ENCODE measurements at places on chromosomes 11 and 22. TPM values are rescaled to one million over a fixed set of nuclear protein-coding genes. Genes with fewer than 3 reads are reported as not detected.
A peak's percentile ranks its signal among the peaks of the same experiment; 100 is the strongest.

Gene OR51E2
- total RNA-seq: not detected

Gene MS4A2
- total RNA-seq: not detected

Gene GAS2
- total RNA-seq: 2.1 TPM

Gene SLC6A5
- total RNA-seq: not detected

Gene PICK1
- total RNA-seq: 8.7 TPM

Gene MMP27
- total RNA-seq: not detected

Gene GRAP2
- not detected for total RNA-seq

Gene GDPD4
- total RNA-seq: not detected

Gene GGT5
- total RNA-seq: 20.5 TPM

Gene FOLH1
- total RNA-seq: not detected

Gene MIOX
- total RNA-seq: not detected

DNA sequence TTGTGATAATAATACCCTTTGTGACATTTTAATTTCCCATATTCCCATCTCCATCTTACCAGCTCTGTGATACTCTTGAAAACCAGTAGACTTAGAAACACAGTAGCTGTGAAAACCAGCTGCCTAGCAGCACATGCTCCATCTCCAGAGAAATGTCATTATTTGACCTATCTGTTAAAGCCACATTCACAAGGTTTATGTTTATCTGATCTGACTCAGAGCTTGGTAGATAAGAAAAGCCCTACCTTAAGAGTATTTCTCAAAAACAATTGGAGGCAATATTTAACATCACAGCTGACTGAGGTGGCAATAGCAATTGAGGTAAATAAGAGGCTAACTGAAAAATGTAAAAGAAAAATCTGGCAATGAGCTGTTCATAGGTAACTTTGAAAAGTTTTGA lies 8.1 kb upstream of the ANO3 start:
- DNase-seq: no peak

DNA sequence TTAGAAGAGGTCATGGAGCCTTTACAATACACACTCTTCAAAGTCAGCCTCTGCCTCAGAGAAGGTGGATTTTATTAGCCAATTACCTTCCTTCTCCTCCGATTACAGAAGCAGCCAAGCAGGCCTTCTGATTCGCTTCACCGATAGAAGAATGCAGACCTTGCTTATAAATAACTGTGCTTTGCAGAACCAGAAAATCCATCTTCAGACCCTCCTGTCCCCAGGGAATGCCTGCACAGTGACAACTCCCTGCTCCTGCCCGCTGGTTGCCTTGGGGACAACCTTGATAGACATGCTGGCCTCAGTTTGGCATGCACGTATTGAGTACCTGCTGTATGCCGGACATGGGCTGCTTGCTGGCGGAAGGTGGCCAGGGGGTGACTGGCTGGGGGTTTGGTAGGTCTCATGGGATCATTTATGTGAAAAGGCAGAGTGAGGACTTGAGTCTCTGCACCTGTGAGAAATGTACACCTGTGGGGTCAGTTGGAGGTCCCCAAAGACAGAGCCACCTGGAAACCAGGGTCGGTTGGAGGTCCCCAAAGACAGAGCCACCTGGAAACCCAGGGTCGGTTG lies 1238.7 kb downstream of the BRD1 start:
- no peak for DNase-seq

DNA sequence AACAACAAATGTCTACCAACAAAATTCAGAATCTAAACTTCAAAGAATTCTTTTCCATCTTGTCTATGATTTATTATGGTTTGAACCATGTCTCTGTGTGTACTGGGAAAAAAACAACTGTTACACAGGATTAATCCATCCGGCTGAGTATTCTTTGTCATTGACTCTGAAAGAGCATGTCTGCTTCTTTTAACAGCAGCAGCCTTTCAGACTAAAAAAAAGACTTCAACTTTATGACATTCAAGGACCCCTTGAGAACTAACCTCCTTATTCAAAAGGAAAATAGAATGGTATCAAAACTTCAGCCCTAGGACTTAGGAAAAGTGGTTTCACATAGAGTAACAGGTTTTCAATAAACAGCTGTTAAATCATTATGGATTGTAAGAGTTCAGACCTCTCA lies 79.9 kb downstream of the MRTFA start:
- no peak for DNase-seq

DNA sequence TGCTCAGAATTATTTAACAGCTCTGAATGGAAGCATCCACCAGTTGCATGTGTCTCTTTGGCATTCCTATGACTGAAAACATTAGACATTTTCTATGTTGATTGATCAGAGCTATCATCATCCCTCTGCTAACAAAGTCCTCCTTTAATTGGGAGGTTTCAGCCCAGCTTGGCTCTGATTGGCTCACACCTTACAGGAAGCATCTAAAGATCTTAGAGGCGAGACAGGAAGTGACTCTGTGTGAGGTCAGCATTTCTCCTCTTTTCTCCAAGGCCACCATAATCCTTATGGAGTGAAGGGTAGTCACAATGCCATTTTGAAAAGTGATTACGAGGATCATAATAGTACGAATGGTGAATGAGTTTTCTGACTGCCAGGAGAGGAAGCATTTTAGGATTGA lies 260.8 kb downstream of the MIAT start:
- no peak for DNase-seq

DNA sequence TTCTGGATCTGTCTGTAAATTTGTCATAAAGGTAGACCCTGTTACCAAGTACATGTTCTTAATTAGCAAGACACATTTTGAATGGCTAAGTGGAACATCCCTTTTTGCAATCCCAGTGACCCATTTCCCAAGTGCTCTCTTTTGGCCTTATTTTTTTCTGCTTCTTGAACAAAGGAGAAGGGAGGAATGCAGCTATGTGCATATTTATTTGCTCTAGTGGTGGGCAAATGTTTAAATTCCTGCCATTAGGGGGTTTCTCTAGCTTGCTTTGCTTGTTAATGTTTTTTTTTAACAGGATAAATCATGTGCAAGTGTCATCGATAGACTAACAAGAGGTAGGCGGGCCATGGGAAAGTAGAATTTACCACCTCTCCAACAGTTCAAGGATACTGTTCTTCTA lies 135.7 kb downstream of the COMMD9 start:
- DNase-seq: no peak

GRCh38 chr11:94964934-94965333 lies 8.4 kb downstream of the CWC15 start:
- DNase-seq: no peak

DNA sequence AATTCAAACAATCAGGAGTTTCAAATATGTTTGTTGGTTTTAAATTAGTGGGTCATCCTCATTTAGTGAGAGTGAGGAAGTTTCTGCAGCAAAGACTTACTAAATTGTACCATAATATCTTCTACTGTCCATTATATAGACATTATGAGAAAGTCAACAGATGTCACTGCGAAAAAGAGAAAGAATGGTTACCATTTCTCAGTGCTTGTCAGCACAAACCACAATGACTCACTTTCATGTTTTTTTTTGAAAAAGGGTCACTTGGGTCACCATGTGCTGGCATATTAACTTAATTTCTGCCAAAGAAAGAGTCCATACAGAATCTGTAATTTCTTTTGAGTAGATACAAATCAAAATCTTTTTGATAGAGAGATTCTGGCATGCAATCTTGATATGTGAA lies 924.6 kb upstream of the FAT3 start:
- DNase-seq: peak; percentile 56

DNA sequence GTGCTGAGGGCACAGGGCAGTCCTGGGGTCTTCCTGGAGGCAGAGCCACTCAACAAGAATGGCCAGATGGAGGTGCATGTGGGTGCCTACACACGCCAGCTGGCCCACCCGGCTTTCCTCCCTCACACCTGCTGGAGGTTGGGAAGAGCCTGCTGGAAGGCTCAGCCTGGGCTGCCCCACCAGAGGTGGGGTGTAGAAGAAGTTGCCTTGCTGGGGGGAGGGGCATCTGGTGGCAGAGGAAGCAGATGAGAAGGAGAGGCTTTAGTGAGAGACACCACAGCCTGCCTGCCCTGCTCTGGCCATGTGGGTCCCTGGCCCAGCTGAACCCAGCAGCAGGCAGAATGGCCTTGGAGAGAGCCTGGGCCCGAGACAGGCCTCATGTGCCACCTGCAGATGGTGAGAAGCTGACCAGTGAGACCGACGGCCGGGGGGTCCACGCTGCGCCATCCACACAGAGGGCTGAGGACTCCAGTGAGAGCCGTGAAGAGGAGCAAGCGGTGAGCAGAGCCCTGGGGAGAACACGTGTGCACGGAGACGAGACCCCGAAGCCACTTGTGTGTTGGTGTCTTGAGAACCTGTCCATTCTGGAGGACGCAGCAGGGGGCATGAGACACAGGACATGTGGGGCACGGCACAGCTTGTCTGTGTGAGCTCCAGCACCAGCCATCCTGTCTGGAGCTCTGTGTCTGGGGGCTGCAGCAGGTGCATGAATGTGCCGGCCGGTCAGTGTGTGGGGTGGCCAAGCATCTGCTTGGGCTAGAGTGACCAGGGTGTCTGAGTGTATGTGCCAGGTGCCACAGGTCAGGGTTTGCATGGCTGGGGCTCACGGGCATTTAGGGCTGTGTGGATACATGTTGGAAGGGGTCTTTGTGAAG lies 2.7 kb downstream of the B4GALNT4 start:
- no peak for DNase-seq

DNA sequence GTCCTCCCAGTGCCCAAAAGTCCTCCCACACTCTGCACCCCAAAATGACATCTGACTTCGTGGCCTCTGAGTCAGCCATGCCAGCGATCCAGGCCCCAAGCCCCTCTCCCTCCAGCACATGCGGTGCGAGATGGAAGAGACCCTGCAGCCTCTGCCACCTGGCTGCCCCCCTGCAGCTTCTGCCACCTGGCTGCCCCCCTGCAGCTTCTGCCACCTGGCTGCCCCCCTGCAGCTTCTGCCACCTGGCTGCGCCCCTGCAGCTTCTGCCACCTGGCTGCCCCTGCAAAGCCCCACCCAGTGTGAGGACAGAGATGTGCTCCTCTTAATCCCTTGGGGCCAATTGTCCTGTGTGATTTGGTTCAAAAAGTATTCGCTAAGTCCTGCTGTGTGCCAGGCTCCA lies 68.0 kb downstream of the WNT7B start:
- DNase-seq: no peak

DNA sequence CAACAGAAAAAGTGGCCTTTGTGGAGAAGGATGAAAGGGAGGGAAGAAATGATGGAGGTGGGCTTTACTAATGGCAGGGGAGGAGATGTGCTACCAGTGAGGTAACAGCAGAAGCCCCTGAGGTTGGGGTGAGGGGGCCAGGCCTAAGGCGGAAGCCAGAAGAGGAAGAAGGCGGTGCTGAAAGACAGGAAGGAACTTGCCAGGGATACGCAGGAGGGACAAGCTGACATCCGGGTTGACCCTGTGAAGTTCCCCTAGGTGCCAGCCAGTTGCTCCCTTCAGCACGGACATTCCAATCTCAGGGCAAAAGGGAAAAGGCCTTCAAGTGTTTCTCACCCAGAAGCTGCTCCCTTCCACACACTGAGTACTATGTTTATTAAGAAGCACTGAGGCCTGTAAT lies 2.3 kb upstream of the TIRAP start:
- DNase-seq: no peak

- DNase-seq: peak; percentile 62
These were observed 70.7 kb upstream of the THY1 start for GRCh38 chr11:119493712-119494111.

DNA sequence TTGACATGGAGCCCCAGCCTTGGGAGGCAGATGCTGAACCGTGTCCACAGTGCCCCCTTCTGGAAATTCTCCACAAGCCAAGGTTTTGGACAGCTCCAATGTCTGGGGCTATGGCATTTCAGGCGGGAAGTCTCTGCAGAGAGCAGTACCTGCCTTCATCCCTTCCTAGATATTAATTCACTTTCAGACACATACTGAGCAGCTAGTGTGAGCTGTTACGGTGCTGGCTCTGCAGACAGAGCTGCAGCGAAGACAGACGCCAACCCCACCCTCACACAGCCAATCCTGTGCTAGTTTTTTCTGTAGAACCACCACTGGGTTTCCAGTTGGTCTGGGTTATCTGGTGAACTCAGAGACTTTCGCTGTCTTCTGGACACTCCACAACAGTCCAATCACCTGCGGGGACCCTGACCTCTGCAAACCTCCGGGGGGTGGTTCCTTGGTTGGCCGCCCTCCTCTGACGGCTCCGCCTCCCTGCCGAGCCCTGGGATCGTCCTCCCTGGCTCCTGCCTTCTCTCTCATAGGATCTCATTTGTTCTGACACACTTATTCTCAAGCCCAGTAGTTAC lies 9.1 kb downstream of the LMF2 start:
- DNase-seq: peak; percentile 66

GRCh38 chr11:74755395-74755995 lies 6.8 kb downstream of the RNF169 start:
- DNase-seq: no peak

- DNase-seq: peak; percentile 66
These were observed 194.2 kb downstream of the AASDHPPT start for GRCh38 chr11:106271686-106272085.

GRCh38 chr11:122731500-122731913 lies 76.0 kb downstream of the UBASH3B start:
- DNase-seq: peak; percentile 28

GRCh38 chr22:23574877-23575276 lies 5.2 kb downstream of the IGLL1 start:
- DNase-seq: no peak

- no peak for DNase-seq
These were observed 58.3 kb downstream of the CYTH4 start for GRCh38 chr22:37340331-37341262.

- no peak for DNase-seq
These were observed 245.9 kb downstream of the MIAT start for GRCh38 chr22:26903030-26903856.

- DNase-seq: no peak
These were observed 666.1 kb downstream of the CNTN5 start for GRCh38 chr11:99686838-99687237.

DNA sequence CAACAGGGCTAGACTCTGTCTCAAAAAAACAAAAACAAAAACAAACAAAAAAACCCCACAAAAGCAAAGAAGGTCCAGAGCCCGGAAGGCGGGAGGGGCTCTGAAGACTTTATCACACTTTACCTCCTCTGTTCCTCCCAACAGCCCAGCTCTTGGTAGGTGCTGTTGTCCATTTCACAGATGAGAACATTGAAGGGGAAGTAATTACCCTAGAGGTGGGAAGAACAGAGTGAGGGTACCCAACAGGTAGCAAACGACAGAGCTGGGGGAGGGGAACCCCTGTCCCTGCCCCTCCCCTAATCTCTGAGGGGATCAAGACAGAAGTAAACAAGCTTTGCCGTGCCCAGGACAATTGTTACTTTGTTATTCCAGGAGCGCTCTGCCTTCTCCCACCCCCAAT lies 1.0 kb upstream of the BIK start:
- DNase-seq: no peak

- no peak for DNase-seq
These were observed 84.9 kb downstream of the ME3 start for GRCh38 chr11:86587264-86588193.

DNA sequence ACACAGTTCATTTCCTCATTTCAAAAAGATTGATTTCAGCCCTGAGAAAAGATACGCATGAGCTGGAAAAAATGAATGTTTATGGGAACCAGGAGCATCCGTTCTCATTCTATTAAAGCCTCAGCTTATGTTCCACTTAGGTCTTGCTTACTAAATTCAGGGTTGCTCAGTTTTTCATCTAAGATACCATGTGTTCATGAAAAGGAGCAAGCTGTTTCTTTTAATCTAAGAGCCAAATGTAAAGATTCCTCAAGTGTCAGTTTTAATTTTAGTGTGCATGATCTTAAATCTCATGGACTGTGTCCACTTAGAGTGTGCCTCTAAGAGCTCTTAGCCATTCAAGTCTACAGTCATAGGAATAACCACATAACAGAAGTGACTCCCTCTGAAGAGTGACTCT lies 141.5 kb upstream of the ARHGAP42 start:
- DNase-seq: no peak

GRCh38 chr22:48953830-48954229 lies 873.8 kb downstream of the BRD1 start:
- no peak for DNase-seq

- peak; percentile 13 for DNase-seq
These were observed 756 bp downstream of the CLNS1A start for GRCh38 chr11:77636731-77637344.

Data from myocyte (in vitro differentiated cells).